Tibial nerve (tissue), 4 donors: ENCODE measurements at places on chromosomes 13 and 19. TPM values are rescaled to one million over a fixed set of nuclear protein-coding genes. Genes with fewer than 3 reads are reported as not detected.

DNA sequence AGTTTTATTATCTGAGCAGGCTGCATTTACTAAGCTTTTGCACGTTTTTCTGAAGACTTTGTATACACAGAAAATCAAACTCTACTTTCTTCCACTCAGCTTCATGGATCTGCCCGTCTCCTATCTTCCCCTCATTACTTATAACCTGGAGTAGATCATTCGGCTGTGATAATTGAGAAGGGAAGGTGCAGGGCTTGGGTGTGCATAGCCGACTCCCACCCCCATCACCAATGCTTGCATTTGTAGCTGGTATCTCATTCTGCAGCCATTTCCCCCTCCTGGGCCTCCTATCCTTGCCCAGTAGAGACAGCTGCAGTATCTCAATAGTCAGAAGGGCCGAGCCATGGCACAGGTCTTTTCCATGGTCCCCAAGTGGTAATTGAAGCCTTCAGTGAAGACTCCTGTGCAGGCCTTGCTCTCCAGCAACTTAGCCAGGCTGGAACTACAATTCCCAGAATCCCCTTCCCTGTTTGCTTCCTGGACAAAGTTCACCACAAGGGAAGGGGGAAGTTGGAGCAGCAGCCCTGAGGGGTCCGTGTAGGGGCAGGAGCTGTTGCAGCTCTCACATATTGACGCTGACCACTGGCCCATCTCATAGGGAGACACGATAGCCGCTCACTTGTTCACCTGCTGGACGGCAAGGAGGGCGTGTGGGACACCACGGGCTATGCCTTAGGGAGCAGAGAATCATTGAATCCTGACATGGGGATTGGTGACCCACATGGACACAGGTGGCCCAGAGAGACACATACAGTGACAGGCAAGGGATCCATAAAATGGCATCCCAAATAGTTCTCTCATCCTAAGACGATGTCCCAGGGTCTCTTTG lies 2.1 kb upstream of the SIGLEC8 start:
- H3K4me3 ChIP-seq = no peak overlapping the region
- DNase-seq = no peak
- no peaks in the 10 kb centered on the region for H3K4me1 ChIP-seq
- H3K27me3 ChIP-seq = peaks cover 15% of the 10 kb centered on the region

Gene CEACAM16
- not detected for total RNA-seq

Gene TRPC4
- 1.2 TPM for total RNA-seq

GRCh38 chr13:38767506-38768265 lies 80.8 kb downstream of the FREM2 start:
- no peak overlapping the region for H3K27ac ChIP-seq
- H3K27me3 ChIP-seq = no peaks in the 10 kb centered on the region
- no peak for DNase-seq
- no peaks in the 10 kb centered on the region for H3K36me3 ChIP-seq
- H3K4me1 ChIP-seq = no peaks in the 10 kb centered on the region

Gene ATXN8OS
- total RNA-seq = not detected

Gene SHISA7
- 3.0 TPM for total RNA-seq
